ENCODE measurements at places on chromosomes 12 and 14.

DNA sequence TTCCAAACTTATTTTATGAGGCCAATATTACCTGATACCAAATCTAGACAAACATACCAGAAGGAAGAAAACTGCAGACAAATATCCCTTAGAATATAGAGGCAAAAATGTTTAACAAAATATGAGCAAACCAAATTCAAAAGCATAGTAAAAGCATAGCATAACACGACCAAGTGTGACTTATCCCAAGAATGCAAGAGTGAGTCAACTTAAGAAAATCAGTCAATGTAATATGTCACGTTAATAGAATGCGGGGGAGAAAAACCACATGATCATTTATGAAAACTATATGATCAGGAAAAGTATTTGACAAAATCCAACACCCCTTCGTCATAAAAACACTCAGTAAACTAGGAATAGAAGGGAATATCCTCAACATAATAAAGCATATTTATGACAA lies 217.3 kb downstream of the ADGRD1 start:
- no peak for DNase-seq

DNA sequence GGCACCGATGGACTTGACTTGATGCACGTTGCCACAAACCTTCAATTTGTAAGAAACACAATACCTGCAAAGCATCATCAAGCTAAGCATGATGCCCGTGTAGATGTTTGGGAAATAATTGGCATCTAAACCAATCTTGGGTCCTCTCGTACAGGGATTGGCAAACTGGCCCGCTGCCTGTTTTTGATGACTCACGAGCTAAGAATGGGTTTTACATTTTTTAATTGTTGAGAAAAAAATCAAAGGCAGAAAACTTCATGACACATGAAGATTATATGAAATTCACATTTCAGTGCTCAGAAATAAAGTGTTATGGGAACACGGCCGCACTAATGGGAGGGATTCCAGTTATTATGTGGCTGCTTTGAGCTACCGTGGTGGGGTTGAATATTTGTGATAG lies 10.9 kb downstream of the MTA1 start:
- DNase-seq, result no peak

DNA sequence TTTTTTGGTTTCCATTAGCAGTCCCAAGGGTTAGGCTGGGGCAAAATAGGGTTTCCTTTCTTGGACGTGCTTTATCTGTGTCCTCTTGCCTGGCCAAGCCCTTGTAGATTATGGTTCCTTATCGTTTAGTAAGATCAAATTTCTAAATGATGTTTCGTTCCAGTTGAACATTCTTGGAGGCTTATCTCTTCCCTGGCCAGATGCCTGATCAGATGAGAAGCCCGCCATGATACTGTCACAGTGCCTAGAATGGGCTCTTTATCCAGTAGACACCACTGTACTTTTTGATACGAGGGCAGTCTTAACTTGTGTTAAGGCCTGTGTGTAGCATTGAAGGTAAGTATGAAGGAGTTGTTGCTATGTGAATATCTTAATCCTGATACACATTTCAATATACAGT lies 76.1 kb upstream of the TMEM263 start:
- no peak for DNase-seq

DNA sequence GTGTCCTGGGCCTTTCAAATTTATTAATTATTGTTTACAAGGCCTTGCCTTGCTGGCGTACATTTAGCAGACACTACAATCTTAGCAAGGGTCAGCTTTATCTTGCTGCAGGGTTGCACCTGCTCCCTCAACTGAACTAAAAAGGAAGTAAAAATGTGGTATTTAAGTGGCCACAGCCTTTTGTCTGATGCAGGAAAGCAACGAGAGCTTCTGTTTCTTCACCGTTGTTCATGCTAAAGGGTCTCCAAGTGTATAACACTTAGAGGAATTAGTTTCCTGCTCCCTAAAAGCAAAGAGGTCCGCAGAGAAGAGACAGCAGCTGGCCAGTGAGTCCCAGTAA lies 62.8 kb upstream of the EGLN3 start:
- no peak for DNase-seq

GRCh38 chr14:103139132-103140025 lies 16.1 kb downstream of the TNFAIP2 start:
- DNase-seq, result no peak

GRCh38 chr14:31038521-31039166 lies 12.5 kb upstream of the STRN3 start:
- DNase-seq, result no peak

DNA sequence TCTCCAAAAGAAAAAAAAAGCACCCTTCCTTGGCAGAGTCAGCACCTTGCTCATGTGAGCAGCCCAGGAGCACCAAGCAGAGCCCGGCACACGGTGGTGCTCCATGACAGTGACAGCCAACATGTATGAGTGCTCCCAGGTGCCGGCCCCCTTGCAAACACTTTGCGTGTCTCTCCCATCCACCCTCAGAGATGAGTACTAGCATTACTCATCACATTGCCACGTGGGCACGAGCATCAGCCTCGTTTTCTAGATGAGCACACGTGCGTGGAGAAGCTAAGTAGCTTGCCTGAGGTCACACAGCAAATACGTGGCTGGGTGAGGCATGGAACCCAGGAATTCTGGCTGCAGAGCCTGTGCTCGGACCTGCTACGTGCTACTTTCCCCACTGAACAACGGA lies 177.9 kb upstream of the PRMT8 start:
- DNase-seq, result no peak

- DNase-seq, result no peak
Measured at GRCh38 chr12:10557766-10558165, 52.1 kb downstream of the EIF2S3B start.

DNA sequence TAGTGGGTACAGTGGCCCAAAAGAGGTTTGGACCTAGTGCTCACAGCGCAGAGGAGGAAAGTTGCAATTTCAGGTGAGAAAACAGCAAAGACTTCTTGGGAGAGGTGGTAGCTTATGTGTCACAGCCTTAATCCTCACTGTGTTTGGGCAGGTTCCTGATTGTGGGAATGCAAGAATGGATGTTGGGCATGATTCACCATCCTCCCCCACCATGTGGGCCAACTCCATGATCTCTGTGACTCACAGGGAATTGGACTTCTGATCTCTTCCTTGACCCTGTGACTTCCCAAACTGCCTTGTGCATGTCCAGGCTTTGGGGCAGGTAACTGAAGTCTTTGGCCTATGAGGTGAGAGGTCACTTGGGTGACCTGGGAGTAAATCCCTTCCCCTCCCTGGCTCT lies 1.8 kb upstream of the CHST11 start:
- no peak for DNase-seq

DNA sequence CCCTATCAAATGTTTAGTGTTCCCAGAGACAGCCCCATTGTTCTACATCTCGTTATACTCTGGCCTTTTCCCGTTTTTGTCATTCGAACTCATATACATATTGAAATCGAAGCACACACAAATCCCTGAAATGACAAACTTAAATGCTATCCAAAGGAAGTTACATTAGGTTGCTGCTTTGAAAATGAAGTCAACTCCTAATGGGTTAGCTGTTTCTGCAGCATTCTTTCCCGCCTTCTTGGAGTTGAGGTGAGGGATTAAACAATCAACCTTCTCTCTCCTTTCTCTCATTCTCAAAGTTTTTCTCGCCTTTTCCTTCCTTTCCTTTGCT lies 642 bp upstream of the PHC1 start:
- no peak for DNase-seq

DNA sequence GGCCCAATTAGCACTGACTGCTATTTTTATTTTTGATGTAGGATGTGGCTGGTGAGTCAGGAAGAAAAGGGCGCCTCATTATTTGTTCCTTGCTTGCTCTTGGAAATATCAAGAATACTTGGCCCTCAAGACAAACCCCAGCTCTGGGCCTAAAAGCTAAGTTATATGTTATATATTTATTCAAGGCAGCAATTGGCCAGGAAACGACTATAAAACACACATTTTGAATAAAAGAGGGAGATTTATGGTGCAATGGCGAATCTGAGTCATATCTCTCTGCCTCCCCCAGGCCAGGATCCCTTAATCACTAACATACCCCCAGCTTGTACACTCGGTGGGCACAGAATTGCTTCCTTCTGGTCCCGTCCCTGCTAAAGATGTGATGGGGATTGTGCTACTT lies 63.3 kb downstream of the TBX5 start:
- no peak for DNase-seq

DNA sequence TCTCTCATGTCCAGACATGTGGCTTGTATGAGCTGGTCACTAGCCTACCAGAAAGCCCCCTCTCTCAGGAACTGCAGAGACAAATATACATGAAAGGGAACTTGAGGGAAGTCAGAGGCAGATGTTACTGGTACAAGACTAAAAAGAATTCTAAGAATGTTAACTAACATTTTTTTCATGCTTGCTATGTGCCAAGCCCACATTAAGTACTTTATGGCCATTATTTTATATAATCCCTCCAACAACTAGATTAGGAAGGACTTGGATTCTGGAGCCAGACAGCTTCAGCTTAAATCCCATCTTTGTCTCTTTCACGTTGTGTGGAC lies 24.6 kb downstream of the TTC9 start:
- DNase-seq, result no peak

- DNase-seq, result no peak
Measured at GRCh38 chr14:105641075-105641937, 114.9 kb downstream of the TMEM121 start.

DNA sequence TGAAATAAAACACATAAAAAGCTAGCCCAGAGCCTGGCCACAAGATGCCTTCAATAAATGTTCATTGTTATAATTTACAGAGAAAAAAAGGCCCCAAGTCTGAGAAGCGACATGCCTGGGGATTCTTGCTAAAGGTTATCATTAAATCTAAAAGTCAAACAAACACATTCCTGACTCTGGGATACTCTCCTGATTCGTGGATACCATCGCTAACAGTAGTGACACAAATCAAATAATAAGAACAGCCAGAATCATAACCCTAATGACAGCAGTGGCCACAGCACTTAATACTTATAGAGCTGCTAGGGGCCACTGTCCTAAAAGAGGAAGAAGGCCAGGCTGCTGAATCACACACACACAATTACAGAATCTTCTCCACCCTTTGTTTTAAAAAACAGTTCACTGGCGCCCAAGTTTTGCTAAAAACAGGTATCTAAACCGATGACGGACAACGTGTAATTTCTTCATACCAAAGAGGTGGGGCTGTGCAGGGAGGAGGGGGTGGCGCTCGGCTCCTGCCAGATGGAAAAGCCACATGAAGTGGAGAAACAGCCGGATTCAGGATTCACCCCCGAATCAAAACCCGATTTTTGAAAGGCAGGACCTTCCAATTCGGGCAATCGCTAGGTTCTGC lies 1.2 kb downstream of the CLIP1 start:
- peak; percentile 61 for DNase-seq

DNA sequence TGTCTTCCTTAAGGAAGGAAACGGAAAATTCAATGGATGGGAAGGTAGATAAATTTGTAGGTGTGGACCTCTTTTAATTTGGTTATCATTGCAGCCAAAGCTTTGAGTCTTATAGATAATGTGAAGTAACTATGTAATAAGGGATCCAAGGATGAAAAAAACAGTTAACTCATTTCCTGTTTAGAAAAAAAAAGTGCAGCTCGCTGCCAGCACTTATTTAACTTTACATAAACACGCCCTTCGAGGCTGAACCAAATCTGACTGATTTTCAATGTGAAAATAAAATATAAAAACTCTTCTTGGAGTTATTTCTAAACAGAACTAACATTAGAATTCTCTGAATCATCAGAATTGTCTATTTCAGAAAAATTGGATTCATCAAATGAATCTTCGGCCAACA lies 7.0 kb downstream of the NUBPL start:
- DNase-seq, result no peak

GRCh38 chr12:96881608-96882007 lies 25.4 kb upstream of the NEDD1 start:
- DNase-seq, result no peak

- no peak for DNase-seq
Measured at GRCh38 chr14:62670526-62670925, 374.7 kb downstream of the KCNH5 start.

DNA sequence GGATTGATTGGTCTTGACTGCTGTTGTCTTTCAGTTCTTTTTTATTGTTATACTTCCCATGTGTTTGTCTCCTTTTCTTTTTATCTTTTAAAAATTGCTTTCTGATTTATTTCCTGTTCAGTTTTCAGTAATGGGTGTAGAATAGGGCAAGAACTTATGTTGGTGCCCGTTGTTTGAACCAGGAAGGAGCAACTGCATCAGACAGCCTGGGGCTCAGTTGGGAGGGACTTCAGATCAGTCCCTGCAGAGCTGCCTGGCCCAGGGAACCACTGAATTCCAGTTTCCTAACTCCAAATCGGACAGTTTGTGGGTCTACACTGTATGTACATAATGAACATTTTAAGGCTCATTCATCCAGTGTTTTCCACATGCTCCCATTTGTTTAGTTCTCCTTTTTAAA lies 64.9 kb downstream of the FBXO34 start:
- DNase-seq, result peak; percentile 60

GRCh38 chr14:77799863-77800730 lies at the start of gene ADCK1:
ADCK1 (plus strand) TSS chr14:77800109; CDS start chr14:77818979, 18,870 bp downstream.
- DNase-seq, result peak; percentile 76

DNA sequence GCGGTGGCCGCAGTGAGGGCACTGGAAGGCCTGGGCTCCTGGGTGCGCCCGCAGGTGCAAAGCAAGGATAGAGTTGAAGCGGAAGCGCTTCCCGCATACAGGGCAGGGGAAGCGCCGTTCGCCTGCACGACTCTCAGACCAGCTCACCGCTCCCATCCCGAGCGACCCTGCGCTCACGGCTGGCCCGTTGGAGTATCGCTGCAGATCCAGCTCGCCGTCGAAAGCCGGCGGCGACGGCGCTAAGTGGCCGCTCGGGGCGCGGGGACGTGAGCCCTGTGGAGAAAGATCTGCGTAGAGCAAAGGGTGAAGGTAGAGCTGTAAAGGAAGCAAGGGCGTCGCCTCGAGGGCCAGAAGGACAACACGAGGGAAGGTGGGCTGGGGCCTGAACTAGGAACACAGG lies 5.4 kb downstream of the ZNF219 start:
- DNase-seq, result no peak

DNA sequence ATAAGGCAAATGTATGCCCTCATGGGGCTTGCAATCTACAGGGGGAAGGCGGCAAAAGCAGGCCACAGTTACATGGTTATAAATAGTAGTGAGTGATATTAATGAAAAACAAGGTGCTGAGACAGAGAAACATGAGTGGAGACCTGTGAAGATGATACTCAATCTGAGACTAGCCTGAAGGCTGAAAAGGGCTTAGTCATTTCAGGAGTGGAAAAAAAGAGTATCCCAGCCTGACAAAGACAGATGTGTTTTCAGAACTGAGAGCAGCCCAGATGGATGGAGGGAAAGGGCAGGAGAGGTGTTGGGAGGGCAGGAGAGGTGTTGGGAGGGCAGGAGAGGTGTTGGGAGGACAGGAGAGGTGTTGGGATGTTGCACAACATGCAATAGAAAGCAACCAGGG lies 181.9 kb downstream of the C12orf42 start:
- no peak for DNase-seq

DNA sequence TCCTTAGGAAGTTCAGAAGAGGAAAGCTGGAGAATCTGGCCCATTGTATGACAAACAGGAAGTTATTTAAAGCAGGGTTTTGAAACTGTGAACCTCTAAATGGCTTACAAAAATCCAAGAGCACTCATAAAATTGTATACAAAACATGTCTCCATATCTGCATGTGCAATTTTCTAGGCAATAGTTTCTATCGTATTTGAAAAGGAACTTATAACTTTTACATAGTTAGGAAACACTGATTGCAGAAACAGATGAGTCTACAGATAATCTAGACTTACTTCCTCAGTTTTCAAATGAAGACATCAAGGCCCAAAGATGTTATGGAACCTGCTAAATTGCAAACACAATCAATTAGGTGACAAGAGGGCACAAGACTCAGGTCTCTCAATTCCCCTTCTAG lies 53.3 kb upstream of the ETV6 start:
- no peak for DNase-seq

GRCh38 chr12:96989916-96990315 lies 82.9 kb downstream of the NEDD1 start:
- DNase-seq, result no peak

- DNase-seq, result no peak
Measured at GRCh38 chr14:73467377-73467776, 9.0 kb upstream of the NUMB start.

All from breast epithelium (tissue), 4 donors.